Muscle of leg (tissue), 16 donors: ENCODE measurements at places on chromosomes 7 and 10.
A peak's percentile ranks its signal among the peaks of the same experiment; 100 is the strongest.

DNA sequence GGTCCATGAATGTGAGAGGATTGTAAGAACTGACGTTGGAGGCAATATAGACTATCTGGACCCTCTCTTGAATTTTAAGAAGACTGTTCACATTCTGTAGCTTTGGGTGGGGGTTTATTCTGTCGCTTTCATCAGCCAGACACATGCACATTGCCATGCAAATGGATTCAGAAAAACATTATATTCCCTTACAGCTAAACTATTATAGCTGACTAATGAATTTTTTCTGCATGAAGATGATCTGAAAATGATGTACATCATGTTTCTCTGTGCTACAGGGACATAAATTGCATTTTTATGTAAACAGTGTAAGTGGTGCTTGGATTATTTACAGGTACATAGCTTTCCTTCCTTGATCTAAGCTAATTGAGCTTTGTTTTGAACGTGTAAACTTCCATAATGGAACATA is 1.5 kb downstream of the MET start:
- no peak for DNase-seq

- DNase-seq, result no peak
Observed at GRCh38 chr10:100807241-100807951, 62.0 kb downstream of the PAX2 start.

GRCh38 chr10:43781480-43782361 is 133.0 kb upstream of the ZNF32 start:
- DNase-seq, result no peak

GRCh38 chr10:89213191-89213808 is 6.2 kb upstream of the CH25H start:
- peak; percentile 72 for DNase-seq

DNA sequence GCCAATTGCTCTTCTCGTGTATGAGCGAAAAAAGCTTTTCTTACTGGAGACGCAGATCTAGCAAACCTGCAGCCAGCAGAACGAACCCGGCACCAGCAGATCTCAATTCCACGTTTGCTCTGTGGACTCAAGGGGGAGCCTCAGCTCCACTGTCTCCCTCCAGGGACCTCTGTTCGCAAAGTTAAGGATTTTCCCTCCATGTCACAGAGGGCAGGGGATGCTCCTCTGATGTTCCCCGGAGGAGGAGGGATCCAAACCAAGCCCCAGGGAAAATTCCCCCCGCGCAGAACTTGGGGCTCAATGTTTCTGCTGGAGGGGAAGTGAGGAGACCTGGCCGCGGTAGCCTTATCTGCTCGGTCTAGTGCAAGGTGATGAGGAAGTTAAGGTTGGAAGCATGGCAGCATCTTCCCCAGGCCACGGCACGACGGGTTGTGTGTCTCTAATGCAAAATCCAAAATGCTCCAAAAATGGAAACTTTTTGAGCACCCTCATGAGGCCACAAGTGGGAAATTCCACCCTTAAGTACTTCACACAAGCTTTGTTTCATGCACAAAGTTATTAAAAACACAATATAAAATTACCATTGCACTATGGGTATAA is 9.0 kb downstream of the IQCE start:
- peak; percentile 75 for DNase-seq

DNA sequence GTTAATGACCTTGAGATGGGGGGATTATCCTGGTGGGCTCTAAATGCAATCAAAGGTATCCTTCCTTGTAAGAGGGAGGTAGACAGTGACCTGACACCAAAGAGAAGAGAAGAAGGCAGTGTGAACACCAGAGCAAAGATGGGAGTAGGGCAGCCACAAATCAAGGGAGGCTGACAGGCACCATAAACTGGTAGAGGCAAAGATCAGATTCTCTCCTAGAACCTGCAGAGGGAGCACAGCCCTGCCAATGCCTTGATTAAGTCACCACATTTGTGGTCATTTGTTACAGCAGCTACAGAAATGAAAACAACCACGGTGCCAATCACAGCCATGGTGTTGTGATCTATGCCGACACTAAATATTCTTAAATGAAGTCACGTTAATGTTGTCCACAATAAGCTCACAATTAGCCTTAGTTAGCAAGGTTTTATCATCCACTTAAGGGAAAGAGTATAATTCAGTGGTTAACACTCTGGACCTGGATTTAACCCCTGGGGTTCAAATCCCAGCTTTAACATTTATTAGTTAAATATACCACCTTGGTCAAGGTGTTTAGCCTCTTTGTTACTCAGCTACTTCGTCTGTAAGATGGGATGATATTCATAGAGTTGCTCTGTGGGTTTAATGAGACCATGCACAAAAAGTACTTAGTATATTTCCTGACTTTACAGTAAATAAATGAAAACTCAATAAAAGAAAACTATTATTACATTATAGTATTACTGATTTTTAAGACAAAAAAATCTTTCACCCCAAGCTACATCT is 70.8 kb downstream of the SGMS1 start:
- DNase-seq, result no peak

DNA sequence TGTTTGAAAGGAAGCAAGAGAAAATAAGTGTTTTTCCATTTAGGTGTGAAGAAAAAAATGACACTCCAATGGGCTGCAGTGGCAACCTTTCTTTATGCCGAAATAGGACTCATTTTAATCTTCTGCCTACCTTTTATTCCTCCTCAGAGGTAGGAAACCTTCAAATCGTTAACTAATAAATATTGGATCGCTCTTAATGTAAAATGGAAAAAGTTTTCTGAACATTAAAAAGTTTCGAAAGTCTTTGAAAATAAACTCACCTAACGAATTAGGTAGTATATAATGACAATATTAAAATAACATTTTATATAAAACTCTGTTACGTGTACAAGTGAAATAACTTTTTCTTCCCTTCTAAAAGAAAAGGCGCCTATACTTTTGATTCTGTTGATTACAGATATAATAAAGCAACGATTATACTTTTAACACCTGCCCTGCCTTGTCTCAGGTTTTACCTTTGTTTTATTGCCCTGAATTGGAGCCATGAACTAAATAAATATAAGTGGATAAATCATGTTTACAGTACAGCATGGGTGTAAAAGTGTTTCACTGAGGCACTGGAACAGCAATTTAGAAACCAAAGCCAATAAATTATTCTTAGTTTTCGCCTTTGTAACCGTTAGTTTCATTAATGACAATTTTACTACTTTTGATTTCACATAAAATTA is 804 bp downstream of the BCAP29 start:
- no peak for DNase-seq

- no peak for DNase-seq
Observed at GRCh38 chr10:94683214-94684054, at the start of gene CYP2C18. TSS of gene CYP2C18 (plus strand) at chr10:94683729. CDS start at chr10:94683820, 91 bp downstream.

DNA sequence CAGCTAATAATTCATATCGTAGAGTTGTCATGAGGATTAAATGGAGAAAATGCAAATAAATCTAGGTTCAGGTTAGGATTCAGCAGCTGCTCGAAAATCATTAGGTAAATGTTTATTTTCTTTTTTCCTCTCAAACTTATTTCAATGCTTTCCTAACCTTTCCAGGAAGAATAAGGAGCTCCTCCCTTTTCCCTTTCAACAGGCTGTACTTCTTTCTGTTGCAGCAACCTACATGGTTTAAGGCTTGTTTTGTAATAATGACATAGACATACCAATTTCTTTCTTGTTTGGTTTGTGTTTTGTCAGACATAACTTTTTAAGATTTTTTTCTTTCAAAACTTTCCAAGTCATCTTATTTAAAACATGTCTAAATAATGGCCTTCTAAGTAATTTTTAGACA is 18.2 kb downstream of the GPR141 start:
- no peak for DNase-seq

- no peak for DNase-seq
Observed at GRCh38 chr10:81708929-81709328, 166.1 kb upstream of the NRG3 start.
